ENCODE measurements at places on chromosomes 7 and 10. TPM values are rescaled to one million over a fixed set of nuclear protein-coding genes. Genes with fewer than 3 reads are reported as not detected.

- no peak for DNase-seq
These were observed 102.1 kb downstream of the PPP1R17 start for GRCh38 chr7:31788883-31789680.

GRCh38 chr10:126080879-126081411, 184.6 kb downstream of the FANK1 start:
- DNase-seq = no peak

DNA sequence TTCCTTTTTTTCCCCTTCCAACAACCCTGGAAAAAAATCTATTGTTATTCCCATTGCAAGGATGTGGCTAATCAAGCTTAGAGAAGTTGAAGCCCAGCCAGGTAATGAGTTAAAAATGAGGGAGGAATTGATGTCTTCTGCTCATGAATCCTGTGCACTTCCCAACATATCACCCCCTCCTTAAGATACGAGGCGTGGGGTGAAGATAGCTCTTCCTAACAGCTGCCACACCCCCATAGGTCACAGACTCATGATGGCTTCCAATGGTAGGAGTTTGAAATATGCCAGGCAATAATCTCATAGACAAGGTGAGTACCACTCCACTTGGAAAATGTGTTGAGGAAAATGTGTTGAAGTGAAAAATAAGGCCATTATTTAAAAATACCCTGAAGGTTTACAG, 71.3 kb upstream of the HECW1 start:
- no peak for DNase-seq

SUN3 gene
- not detected for total RNA-seq

ANKRD1 gene
- total RNA-seq = 0.09 TPM

- DNase-seq = no peak
These were observed 323.3 kb upstream of the KAT6B start for GRCh38 chr10:74502963-74503608.

DNA sequence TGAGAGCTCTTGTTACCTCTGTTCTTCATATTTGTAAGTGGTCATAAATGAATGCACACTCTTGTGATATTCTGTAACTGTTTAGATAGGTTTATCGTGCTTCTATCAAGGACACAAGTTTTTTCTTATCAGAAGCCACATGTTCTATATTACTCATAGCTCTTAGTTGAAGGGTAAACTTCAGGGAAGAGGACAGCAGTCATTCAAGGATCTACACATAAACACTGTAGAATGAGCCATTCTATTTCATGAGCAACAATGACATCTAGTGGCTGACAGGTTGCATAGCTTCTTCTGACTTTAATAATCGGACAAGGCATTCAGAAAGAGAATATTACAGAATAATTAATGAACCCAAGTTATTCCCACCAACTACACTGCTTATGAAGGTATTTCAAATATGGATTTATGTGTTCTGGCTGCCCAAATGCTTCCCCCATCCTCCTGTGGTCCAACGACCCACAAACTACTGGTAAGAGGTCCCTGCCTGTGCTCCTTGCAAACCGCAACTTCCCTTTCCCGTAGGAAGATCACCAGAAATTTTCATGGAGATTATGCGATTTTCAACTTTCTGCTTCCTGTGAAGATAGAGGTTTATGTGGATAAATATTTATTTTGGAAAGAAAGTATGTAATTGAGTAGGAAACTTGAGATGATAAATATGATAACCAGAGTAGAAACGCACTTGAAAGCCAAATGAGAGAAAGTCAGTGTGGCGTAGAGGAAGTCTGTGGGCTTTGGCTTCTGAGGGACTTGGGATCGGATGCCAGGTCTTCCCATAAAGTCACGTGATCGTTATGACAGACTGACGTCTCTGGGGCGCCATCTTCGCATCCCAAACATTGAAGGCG, 16.8 kb upstream of the ABCB5 start:
- DNase-seq = peak; percentile 68

ZEB1 gene
- 26.4 TPM for total RNA-seq

GRCh38 chr7:131648491-131648890, 92.1 kb upstream of the PODXL start:
- no peak for DNase-seq
